ENCODE measurements at places on chromosomes 1 and 21.

DNA sequence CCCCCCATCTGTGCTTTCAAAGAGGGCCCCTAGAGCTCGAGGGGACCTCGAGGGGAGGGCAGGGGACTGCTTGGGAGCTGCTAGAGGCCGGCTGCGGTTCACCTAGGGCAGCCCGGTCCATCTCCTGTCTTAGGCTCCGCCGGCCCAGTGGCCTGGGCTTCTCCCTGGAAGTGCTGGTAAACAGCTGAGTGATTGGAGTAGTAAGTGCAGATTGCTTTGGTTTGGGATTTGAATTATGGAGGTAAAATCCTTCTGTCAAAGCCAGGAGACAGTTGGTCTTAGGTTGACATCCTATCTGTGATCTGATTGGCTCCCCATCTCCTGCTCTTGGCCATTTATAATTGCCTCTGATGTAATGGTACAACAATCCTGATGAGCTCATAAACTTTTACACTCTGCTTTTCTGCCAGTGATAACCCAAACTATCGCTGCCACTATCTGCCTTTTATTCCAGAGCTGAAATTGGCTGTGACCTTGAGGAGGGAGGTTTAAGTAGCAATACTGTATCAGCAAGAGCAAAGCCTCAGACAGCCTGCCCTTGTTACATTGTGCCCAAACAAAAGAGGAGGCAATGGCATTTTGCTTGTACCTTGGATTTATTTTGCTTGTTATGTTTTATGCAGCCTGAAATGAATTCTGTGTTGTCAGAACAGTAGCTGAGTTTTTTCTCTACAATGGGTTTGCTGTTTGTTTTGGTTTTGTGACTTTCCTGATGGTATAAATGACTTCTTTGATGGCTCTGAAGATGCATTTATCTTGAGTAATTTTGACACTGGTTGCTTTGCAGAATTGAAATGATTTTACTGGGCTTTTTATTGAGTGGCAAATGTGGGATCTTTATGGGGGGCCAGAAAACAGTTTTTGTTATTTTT is 2.4 kb downstream of the ARID1A start:
- no peak for DNase-seq

GRCh38 chr1:168368131-168368530 is 87.5 kb downstream of the TBX19 start:
- DNase-seq, result no peak

- no peak for DNase-seq
These were observed 100.1 kb upstream of the JUN start for GRCh38 chr1:58883888-58884482.

DNA sequence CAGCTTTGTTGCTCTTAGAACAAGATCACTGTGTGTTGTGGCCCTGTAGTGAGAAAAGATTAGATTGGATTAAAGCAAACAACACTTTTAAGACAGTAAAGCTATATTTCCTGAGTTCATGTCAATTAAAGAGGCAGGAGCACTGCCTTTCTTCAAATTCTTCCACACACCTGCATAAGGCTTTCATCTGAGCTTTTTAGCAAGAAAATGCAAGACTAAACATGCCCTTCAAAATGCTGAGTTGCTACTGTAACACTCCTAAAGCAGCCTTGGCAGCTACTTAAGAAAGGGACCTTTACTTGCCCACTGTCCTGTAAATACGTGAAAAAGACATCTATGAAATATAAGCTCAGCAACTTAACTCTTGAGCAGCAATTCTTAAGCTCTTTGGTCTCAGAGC is 11.8 kb downstream of the DPH5 start:
- no peak for DNase-seq

GRCh38 chr21:37862536-37862935 is 53.7 kb downstream of the KCNJ6 start:
- DNase-seq, result no peak

GRCh38 chr21:44399955-44400790 is 46.8 kb downstream of the TRPM2 start:
- DNase-seq, result no peak
